Adipocyte (in vitro differentiated cells): ENCODE measurements at places on chromosomes 16 and 17.

DNA sequence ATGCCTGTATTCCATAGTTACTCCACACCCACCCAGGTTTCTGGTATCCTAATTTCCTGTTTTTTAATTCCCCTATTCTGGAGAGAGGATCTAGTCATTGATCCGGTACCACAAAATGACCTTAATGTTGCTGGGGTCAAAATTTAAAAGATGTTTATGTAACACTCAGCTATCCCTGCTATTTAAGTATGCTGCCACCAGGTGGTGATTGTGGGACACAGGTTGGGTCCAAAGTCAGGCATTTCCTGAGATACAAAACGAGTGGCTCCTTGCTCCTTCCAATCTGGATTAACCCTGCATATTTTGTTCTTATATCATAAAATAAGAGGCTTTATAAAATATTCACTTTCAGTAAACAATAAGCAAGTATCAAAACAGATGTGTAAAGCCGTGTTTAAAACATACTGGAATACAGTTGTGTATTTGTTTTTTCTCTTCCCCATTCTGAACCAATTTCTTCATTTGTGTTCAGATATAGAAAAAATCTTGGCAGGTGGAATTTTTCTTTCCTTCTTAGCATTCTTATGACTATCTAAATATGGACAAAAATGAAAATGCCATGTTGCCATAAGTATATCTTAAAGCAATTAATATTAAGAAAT, 16.3 kb downstream of the HS3ST4 start:
- no peak for DNase-seq

DNA sequence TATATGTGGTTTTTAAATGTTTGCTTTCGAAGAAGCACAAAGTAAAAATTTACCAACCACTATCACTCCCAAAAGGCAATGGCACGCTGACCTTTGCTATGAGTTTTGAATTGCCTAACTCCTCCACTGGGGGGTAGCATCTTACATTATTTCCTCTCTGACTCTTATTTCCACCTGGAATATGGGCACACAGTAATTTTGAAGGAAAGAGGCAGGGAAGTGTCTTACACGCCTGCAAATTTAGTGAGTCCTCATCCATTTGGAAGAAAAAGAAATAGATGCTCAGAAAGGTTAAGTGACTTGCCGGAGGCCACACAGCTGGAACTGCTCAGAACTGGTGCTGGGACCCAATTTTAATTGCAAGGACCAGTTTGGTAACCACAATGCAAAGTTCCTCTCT, 29.9 kb upstream of the IRX6 start:
- no peak for DNase-seq

GRCh38 chr17:21711182-21711581, 18.9 kb downstream of the KCNJ18 start:
- no peak for DNase-seq

DNA sequence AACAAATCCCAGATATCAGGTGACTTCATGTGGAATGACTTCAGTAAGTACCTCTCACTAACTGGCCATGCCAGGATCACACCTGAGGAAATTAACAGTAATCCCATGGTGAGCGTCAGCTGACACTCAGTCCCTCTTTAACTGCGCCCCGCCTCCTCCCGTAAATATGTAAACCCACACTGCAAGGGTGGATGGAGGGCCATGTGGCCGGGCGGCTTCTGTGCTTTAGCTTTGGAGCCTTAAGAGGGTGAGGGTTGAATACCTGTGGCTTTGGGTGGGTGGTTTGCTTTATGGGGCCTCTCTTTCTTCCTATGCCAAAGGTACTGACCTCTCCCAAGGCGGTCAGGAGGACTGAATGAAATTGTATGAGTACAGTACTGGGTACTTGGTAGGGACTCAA, 141.7 kb downstream of the MRM1 start:
- no peak for DNase-seq

GRCh38 chr17:82282239-82283207, 9.0 kb upstream of the CSNK1D start:
- no peak for DNase-seq

GRCh38 chr16:53955221-53955875, 251.4 kb downstream of the FTO start:
- no peak for DNase-seq

DNA sequence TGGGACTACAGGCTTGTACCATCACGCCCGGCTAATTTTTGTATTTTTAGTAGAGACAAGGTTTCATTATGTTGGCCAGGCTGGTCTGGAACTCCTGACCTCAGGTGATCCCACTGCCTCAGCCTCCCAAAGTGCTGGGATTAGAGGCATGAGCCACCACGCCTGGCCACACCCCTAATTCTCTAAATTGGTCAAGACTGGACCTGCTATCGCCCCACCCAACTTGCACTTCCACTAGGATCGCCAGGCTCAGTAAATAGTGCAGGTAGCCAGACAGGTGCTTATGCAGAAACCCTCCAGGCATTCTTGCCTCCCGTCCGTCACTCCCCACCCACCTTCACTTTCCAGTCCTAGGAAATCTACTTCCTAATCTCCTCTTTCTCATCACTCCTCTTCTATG, 481.4 kb upstream of the EEF2KMT start:
- no peak for DNase-seq
